ENCODE measurements at places on chromosomes 11 and 22. TPM values are rescaled to one million over a fixed set of nuclear protein-coding genes. Genes with fewer than 3 reads are reported as not detected.

The ATM gene
- 333 TPM for total RNA-seq

The ARHGAP20 gene
- 0.11 TPM for total RNA-seq

The SYT9 gene
- not detected for total RNA-seq

The DTX4 gene
- 0.47 TPM for total RNA-seq

The MMP3 gene
- total RNA-seq, result not detected

The IGLL5 gene
- total RNA-seq, result not detected

The PLAAT5 gene
- 0.43 TPM for total RNA-seq

The PATE4 gene
- total RNA-seq, result not detected

The SLC22A25 gene
- total RNA-seq, result not detected

The PAMR1 gene
- not detected for total RNA-seq

The MS4A7 gene
- total RNA-seq, result 1.6 TPM

The FAM181B gene
- not detected for total RNA-seq

The STARD10 gene
- 8.0 TPM for total RNA-seq

The GRAP2 gene
- 266 TPM for total RNA-seq

The DEUP1 gene
- total RNA-seq, result not detected

The UBQLNL gene
- 0.30 TPM for total RNA-seq

The OR51L1 gene
- total RNA-seq, result not detected

The CPT1B gene
- 85.2 TPM for total RNA-seq

The CELSR1 gene
- 0.33 TPM for total RNA-seq

The CCT8L2 gene
- not detected for total RNA-seq

The BBOX1 gene
- total RNA-seq, result not detected

The OR10A2 gene
- not detected for total RNA-seq

The CD3D gene
- total RNA-seq, result 433 TPM

The CYP2D6 gene
- 4.4 TPM for total RNA-seq

The CNIH2 gene
- total RNA-seq, result 2.1 TPM

The SEC14L6 gene
- not detected for total RNA-seq

The PPARA gene
- 20.7 TPM for total RNA-seq

The CEP126 gene
- total RNA-seq, result 2.1 TPM

The IL18 gene
- total RNA-seq, result 0.75 TPM

The ACTN3 gene
- total RNA-seq, result 0.11 TPM

The FGF3 gene
- not detected for total RNA-seq

Data from activated naive CD8-positive, alpha-beta T cell treated with anti-CD3 and anti-CD28 coated beads, Interleukin-2, amount 10 ng/mL, durations not matched to agents 7 days and 5 days (primary cell).